ENCODE measurements at places on chromosomes 3 and 15.

DNA sequence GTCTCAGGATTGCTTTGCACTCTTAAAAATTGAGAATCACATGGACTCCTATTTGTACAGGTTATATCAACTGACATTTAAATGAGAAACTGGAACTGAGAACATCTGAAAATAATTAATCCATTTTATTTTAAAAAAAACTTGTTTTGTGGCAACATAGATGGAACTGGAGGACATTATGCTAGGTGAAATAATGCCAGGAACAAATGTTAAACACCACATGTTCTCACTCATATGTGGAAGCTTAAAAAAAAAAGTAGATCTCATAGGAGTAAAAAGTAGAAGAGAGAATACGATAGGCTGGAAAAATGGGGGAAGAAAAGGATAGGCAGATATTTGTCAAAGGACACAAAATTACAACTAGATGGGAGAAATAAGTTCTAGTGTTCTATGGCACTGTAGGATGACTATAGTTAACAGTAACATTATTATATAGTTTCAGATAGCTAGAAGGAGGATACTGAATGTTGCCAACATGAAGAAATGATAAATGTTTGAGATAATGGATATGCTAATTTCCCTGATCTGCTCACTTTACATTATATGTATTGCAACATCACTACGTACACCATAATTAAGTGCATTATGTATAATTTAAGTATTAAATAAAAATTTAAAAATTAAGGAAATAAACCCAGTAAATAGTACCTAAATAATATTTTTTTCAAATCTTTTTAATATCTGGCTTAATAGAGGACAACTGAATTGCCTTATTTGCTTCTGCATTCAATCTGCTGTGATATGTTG lies 100.5 kb upstream of the TSPAN3 start:
- DNase-seq = no peak

DNA sequence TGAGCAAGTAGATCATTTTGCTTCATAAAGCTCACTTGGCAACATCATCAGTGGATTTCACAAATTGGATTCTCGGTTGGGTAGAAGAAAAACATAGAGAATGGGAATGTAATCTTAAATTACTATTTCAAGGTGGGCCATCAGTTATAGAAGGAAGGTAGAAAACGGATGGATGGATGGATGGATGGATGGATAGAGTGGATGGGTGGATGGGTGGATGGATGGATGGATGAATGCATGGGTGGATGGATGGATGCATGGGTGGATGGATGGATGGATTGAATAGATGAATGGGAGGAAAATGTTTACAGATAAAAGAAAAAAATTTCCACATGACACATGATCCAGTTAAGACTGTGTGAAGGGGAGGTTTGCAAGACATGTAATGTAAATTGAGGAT lies 159.7 kb downstream of the MEX3B start:
- no peak for DNase-seq

DNA sequence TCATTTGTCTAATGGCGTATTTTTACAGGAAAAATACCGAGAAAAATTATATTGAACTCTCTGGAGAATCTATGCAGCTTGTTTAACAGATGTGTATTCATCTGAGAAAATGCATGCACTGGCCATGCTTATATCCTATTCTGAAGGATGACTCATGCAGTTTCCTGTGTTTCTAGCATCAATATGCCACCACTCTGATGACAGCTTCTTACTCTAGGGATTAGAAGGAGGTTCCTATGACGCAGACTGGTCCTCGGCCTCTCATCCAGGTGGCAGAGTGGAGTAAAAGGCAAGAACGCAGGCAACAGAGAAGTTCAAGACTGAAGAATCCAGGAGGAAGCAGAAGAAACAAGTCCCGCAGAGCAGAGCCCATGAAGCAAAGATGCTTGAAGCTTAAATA lies 910.0 kb upstream of the ROBO1 start:
- no peak for DNase-seq

DNA sequence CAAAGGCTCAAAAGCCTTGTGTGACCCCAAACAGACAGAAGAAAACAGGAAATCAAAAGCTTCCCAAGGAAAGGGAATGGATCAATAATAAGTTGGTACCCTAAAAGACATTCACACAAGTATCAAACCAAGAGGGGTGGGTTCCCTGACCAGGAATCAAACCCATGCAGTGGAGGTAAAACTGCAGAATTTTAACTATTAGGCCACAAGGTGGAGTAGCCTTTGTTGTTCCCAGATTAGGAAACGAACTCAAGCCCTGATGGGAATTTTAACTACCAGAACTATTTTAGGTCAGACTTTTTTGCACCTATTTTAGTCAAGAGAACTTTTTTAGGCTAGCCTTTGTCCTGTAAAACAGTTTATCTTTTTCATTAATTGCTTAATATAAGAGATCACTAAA lies 31.4 kb downstream of the SETMAR start:
- no peak for DNase-seq

Data from activated CD4-positive, alpha-beta T cell treated with anti-CD3 and anti-CD28 coated beads, Interleukin-2, amount 50 U/mL, for 24 hours (primary cell).